ENCODE measurements at places on chromosomes 16 and 17.

GRCh38 chr17:39099663-39100286 is 51.7 kb downstream of the PLXDC1 start:
- no peak for DNase-seq

GRCh38 chr17:48989100-48989499 is 8.1 kb upstream of the IGF2BP1 start:
- DNase-seq, result no peak

GRCh38 chr17:80738987-80739730 is 194.5 kb downstream of the RPTOR start:
- DNase-seq, result no peak

DNA sequence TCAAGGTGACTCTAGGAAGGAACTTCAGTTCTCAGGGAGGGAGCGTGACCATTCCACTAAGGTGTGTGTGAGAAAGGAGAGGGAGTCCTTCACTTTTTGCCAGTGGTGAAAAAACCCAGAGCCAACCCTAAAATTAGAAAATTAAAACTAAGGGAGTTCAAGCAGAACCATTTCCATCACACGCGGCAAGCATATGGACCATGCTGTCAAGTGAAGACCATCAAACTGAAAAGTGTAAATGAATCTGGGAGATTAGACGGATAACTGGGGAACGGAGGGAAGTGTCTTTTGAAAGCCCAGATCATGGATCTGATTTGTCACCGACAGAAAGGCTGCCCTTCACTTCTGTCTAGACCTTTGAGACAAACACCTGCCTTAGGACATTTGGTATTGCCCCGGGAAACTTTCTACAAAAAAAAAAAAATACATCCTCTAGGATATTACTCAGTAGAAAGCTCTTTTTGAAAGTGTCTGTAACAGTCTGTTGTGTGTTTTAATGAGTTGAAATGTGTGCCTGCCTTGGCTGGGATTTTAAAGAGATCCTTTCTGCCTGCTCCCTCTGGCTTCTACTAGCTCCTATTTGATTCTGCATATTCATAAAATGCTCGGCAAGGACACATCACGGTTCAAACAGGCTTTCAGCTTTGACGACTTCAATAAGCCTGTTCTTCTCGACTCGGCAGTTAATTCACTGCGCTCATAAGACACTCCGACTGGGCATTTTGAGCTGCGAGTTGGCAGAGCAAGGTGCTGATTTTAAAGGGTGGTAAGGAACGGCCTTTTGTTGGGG is 81.4 kb upstream of the ERCC4 start:
- DNase-seq, result no peak

DNA sequence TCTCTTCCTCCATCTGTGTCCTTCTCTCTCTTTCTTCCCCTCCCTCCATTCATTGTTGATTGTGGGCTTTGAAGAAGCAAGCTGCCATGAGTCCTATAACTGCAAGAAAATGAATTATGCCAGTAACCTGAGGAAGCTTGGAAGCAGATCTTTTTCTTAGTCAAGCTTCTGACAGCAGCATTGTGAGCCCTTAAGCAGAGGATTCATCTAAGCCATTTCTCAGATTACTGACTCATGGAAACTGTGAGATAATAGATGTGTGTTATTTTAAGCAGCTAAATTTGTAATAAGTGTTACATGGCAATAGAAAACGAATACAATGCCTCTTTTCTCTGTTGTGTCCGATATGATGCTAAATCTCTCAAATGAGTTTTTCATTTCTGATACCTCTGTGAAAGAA is 1109.7 kb downstream of the CDH11 start:
- no peak for DNase-seq

GRCh38 chr17:44601973-44602372 is 44.7 kb downstream of the FZD2 start:
- no peak for DNase-seq

GRCh38 chr16:89067677-89068443 is 25.8 kb upstream of the ACSF3 start:
- no peak for DNase-seq

GRCh38 chr16:78251115-78251514 is 151.7 kb downstream of the WWOX start:
- no peak for DNase-seq

DNA sequence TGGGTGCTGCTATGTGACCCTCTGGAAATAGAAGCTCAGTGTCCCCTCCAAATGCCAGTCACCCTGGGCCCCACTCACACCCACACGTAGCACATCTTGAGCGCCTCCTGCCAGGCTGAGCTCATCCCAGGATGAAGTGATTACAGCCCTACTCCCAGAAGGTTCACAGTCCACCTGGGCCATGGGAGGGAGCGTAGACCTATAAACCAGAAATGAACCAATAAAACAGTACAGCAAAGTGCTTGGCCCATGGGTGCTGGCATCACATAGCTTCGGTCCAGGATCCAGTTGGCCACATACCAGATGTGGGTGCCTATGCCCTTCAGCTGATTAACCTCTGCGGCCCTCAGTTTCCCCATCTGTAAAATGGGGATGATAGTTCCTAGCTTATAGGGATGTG is 2.2 kb upstream of the BICDL2 start:
- no peak for DNase-seq

- DNase-seq, result no peak
Observed at GRCh38 chr17:66593116-66593515, 241.8 kb upstream of the CACNG5 start.

DNA sequence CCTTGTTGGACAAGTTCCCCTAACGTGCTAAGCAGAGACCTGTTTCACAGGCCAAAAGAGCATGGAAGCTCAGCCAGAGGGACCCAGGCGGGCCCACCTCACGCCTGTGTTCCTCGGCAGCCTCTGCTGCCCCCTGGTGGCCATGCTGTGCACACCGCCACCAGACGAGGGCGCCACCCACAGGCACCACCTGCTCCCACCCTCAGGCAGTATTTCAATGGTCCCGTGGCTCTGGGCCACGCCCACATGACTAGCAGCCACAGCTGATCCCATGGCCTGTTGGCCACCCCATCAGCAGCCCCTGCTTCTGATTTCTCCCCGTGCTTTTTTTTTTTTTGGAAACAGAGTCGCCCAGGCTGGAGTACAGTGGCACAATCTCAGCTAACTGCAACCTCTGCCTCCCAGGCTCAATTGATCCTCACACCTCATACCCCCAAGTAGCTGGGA is 18.9 kb downstream of the MPG start:
- peak; percentile 97 for DNase-seq

- DNase-seq, result no peak
Observed at GRCh38 chr17:33595828-33596227, 302.7 kb upstream of the ASIC2 start.

- no peak for DNase-seq
Observed at GRCh38 chr17:40032322-40033320, 17.4 kb downstream of the CSF3 start.
